T-helper 1 cell (primary cell): ENCODE measurements at places on chromosomes 13 and 19.

- no peak for DNase-seq
These were observed 153.3 kb downstream of the SIPA1L3 start for GRCh38 chr19:38060331-38060730.

- no peak for DNase-seq
These were observed 714 bp downstream of the POLRMT start for GRCh38 chr19:632579-633067.

- DNase-seq = no peak
These were observed 23.1 kb downstream of the PSPC1 start for GRCh38 chr13:19759669-19760068.

- no peak for DNase-seq
These were observed 191.6 kb downstream of the DLEU7 start for GRCh38 chr13:50651922-50652321.

GRCh38 chr19:28494461-28494860 lies 718.5 kb downstream of the UQCRFS1 start:
- DNase-seq = no peak

- no peak for DNase-seq
These were observed 937 bp upstream of the SPRY2 start for GRCh38 chr13:80341756-80342370.

DNA sequence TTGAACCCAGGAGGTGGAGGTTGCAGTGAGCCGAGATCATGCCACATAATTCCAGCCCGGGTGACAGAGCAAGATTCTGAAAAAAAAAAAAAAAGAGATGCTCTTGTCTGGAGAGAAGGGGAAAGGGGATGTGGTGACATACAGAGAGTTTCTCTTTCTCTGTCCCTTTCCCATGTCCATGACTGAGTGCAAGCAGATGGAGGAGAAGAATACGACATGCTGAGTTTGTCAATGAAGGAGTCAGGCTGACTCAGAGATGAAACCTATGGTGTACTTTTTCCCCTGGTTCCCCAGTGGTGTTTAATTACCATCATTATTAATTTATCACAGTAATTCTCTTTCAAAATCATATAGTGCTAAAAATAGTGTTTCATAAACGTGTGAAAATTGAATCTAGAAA lies 448.8 kb downstream of the FOXO1 start:
- no peak for DNase-seq

DNA sequence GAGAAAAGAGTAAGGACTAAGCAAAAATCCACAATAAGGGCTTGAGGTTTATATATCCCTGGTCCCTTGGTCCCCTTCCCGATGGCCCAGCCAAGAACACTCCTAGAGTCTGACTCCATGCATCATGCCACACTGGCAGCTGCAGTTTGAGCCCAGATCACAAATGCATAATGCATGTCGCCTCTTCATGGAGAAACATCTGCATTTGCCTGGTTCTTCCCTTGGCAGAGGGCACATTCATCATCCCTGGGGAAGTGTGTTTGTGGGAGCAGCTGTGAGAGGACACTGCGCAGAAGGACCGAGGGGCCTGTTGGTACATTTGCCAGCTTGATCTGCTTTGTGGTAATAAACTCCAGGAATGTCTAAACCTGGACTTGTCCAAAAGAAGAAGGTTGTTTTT lies 731.8 kb downstream of the FGF9 start:
- no peak for DNase-seq

DNA sequence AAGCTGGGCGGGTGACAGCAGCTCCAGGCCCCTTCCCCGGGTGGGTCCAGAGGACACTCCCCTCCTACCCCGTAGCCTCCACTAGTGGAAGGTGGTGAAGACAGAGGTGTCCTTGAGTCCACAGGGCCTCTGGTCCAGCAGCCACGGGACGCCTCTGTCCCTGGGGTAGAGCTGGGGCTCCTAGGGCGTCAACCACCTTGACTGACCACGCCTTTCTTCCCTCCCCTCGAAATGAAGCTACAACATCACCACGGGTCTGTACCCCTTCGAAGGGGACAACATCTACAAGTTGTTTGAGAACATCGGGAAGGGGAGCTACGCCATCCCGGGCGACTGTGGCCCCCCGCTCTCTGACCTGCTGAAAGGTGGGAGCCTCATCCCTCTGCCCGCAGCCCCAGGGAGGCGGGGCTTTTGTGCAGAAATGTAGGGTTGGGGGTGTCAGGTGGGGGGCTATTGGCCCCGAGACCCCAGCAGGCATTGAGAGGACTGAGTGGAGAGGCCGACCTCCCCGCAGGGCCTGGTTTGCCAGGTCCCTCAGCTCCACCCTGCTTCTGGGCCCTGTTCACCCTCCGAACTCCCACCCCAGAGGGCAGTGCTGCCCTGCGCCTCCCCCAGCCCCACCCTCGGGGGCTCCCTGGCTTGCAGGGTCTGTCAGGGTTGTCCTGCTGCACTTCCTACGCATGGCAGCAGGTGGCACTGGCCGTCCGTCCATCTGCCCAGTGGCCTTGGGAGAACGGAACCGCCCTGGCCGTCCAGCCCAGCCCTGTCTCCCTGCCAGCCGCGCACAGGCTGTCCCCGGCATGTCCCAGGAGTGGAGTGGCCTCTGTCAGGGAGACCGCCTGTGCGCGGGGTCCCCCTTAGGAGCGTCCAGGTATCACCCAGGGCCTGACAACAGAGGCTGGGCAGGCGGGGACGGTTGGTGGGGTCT lies 15.7 kb downstream of the STK11 start:
- DNase-seq = no peak

DNA sequence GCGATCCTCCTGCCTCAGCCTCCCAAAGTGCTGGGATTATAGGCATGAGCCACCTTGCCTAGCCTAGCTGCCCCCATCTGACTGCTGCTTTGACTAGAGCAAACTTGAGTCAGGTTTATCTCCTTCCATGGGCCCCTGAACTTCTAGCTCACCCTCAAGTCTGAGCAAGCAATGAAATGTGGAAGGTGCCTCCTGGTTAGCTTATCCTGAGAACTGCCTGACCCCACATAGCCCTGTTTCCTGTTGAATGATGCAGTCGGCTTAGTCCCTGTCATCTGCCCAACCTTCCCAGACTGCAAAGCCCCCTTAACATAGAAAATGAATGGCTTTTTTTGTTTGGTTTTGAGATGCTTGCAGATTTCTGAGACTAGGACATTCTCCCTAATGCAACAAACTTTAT lies 8.9 kb upstream of the TMEM160 start:
- DNase-seq = no peak

GRCh38 chr13:85582890-85583289 lies 216.3 kb downstream of the SLITRK6 start:
- no peak for DNase-seq

DNA sequence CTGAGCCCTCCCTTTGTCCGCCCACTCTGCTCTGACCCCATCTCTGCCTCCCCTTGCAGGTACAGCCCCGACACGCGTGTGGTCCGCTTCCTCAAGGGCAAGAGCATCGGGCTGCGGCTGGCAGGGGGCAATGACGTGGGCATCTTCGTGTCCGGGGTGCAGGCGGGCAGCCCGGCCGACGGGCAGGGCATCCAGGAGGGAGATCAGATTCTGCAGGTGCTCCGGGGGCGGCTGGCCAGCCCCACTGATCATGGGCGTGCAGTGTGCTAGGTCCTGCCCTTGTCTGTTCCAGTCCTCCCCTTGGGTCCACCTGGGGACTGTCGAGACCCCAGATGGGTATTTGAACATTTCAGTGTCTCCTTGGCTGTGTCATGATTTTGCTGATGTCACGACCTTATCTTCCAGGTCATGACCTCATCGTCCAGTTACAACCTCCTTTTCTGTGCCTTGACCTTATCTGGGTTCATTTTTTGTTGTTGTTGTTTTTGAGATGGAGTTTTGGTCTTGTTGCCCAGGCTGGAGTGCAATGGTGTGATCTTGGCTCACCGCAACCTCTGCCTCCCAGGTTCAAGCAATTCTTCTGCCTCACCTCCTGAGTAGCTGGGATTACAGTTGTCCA lies 25.3 kb downstream of the APBA3 start:
- DNase-seq = no peak

DNA sequence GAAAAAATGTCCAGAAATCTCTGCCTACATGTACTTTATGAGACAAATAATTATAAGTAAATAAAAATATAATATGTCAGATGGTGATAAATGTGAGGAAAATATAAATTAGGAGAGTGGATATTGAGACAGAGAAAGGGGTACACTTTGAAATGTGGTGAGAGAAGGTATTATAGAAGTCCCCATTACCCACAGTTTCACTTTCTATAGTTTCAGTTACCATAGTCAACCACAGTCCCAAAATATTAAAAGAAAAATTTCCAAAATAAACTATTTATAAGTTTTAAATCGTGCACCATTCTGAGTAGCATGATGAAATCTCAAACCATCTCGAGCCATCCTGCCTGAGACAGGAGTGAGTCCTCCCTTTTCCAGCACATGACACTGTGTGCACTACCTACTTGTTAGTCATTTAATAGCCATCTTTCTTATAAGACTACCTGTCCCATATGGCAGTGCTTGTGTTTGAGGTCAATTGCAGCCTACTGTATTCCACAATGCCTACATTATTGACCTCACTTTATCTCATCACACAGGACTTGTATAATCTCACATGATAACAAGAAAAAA lies 653.7 kb downstream of the DACH1 start:
- no peak for DNase-seq
